ENCODE measurements at places on chromosomes 1 and 21.
A peak's percentile ranks its signal among the peaks of the same experiment; 100 is the strongest.

DNA sequence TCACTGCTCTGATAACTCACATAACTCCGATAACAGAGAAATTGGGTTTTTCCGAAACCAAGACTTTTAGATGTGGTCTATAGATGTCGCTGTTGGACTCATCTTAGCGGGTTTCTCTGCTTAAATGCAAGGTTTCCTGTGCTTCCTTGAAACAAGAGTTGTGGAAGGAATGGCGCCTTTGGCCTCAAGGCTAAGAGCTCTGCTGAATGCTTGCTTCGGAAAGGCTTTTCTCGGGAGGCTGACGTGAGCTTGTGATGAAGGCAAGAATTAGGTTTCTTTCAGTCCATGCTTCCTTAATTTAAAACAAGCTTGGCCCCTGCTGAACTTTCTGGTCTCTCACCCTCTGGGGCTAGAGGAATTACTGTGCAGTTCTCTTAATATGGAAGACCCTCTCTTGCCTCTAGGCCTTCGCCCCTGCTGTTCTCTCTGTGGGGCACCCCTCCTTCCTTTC is 113.5 kb downstream of the MAP3K21 start:
- DNase-seq = peak; percentile 44

GRCh38 chr21:32698971-32699693 is 28.7 kb downstream of the SYNJ1 start:
- no peak for DNase-seq

- DNase-seq = peak; percentile 8
These were observed 58.1 kb downstream of the PTP4A2 start for GRCh38 chr1:31879981-31880608.

DNA sequence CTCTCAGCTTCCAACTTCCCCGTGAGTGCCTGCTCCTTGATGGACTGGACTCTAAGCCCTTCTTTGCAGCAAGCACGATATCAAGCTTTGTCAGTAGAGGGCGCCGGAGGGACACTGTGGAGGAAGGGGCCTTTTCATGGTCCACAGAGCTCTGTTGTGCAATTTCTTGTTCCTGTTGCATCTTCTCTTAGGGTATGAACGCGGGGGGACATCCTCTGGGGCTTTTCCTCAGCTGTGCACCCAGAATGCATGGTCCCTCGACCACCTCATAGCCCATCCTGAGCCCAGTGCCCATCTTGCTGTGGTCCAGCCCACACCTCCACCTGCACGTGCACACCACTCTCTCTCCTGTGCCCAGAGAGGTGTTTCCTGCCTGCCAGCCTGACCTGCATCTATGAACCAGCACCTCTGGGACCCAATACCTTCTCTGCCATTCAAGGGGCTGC is 556.8 kb downstream of the PTPRU start:
- DNase-seq = peak; percentile 80

DNA sequence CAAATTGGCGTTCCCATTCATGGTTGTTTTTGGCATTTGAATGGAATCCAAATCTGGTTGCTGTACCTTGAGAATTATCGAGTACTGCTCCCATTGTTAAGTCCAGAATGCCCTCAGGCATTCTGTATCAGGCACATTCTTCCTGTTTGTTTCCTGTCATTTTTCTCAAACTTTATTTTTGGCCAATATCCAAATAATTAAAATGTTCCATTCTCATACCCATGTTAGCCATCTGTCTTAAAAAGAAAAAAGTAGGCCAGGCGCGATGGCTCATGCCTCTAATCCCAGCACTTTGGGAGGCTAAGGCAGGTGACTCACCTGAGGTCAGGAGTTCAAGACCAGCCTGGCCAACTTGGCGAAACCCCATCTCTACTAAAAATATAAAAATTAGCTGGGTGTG is 29.3 kb upstream of the SHISA4 start:
- no peak for DNase-seq

GRCh38 chr1:2314803-2315673 is 76.3 kb downstream of the MORN1 start:
- DNase-seq = peak; percentile 28

GRCh38 chr1:234782791-234783190 is 172.8 kb upstream of the IRF2BP2 start:
- DNase-seq = no peak

GRCh38 chr1:181251001-181251712 is 162.7 kb downstream of the IER5 start:
- DNase-seq = no peak

- DNase-seq = no peak
These were observed 20.3 kb upstream of the TBX19 start for GRCh38 chr1:168260393-168260792.

- no peak for DNase-seq
These were observed 8.2 kb downstream of the DMRTB1 start for GRCh38 chr1:53467391-53467790.

DNA sequence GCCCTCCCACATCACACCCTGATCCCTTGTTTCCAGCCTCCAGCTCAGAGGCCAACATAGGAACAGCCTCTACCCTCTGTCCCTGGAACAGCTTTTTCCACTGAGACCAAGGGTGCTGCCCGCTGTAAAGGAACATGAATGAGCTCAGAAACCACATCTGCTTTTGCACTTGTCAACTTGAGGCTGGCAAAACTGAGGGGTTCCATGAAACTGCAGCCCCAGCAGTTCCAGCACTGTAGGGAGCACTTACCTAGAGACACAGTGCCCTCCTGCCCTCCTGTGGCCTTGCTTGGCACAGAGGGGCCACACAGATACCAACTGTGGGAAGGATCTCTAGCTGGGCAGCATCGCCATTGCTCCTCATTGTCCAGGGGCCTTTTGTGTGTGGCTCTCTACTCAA is 51.7 kb downstream of the ITPKB start:
- peak; percentile 66 for DNase-seq

GRCh38 chr1:152906023-152906565 is 2.3 kb upstream of the IVL start:
- no peak for DNase-seq

DNA sequence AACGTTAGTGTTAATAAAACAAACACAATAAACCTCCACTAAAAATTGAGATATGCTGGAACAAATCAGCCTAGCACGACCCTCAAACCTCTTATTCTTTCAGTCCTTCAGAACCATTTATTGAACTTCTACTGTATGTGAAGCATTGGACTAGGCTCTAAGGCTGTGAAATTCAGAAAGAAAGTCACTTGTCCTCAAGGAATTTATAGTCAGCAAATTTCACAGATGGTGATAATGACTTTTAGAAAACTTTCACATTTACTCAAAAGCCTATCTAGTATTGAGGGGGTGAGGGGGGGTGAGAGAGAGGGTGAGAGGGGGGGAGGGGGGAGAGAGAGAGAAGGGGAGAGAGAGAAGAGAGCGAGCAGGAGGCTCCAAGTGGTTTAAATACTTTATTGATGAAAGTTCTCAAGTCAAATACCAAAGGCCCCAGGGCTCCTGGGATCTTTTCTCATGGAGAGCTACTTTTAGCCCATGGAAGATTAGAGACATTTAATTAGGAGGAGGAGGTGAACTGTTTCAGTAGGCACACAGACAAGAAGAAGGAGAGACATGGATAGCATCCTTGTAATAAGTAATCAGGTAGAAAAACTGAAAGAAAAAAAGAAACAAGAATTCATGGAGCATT is 66.3 kb upstream of the SSX2IP start:
- no peak for DNase-seq

DNA sequence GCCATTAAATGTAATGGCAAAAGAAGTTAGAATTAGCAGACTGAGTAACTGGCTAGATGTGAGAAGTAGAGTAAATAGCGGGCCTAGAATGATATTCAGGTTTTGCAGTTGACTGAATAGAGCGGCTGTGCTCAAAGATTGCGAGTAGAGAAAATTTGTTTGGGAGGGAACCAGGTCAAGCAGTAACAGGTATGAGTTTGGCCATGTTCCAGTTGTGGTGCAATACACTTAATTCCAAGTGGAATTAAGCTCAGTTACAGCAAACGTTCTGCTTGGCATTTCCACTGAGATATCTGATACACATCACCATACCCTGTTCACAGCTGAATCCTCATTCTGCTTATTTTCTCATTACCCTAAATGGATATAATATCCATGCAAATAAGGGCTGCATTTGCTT is 1382.9 kb downstream of the MRPL39 start:
- DNase-seq = no peak

DNA sequence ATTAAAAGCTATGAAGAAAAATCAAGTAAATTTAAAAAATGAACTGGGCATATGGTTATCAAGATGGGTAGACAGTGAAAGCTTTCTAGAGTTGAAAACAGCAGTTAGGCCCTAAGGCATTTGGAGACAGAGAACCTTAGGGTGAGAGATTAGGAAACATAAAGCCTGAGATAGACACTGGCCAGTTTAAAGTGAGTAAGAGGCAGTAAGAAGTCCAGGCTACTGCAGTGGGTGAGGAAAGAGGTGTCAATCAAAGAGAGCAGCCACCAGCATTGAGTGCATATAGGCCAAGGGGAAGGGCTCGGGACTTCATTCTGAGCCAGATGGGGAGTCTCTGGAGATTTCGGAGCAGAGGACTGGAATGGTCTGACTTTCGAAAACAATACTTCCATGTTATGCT is 1360.5 kb upstream of the ADGRL4 start:
- no peak for DNase-seq

- DNase-seq = no peak
These were observed 224.2 kb downstream of the NPHP4 start for GRCh38 chr1:5768014-5768413.

GRCh38 chr1:236247286-236247685 is 34.5 kb downstream of the ERO1B start:
- no peak for DNase-seq

- no peak for DNase-seq
These were observed 2.0 kb downstream of the MTX1 start for GRCh38 chr1:155210314-155211104.

GRCh38 chr1:30081379-30082102 is 641.8 kb downstream of the MATN1 start:
- DNase-seq = no peak

DNA sequence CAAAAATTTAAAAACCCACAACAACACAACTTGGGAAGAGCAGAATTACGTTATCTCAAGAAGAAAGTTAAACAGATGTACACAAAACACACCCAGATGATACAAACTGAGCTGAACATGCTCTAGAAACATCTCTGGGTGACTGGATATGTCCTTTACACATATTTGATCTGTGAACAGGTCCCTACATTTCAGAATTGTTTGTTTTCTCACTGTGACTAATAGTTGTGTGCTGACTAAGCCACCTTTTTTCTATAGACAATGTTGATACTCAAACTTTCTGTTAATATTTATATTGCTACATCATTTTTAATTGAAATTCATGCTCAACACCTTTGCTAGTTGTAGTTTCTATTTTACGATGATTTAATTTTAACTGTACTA is 1.0 kb upstream of the F11R start:
- no peak for DNase-seq

GRCh38 chr1:1858382-1859086 is 32.4 kb downstream of the GNB1 start:
- no peak for DNase-seq

DNA sequence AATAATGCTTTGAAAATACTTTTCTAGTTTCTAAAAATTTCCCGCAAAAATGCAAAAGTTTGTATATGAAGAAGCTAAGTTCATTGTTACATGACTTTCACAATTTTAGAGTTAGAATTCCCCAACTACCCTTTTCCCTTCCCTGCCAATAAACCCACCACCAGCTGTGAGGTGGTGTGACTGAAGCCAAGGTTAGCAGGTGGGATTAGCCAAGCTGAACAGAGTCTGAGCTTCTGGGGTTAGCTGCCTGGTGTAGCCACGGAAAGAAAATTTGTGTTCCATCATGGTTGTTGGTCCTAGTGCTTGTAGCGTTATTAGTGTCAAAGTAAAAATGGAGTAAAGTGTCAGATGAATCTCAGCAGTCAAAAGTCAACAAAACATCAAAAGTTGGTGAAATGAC is 110.9 kb downstream of the ASTN1 start:
- DNase-seq = no peak

GRCh38 chr21:46604975-46605766 is at the start of gene S100B:
Gene S100B, minus strand, starts transcription at chr21:46605082. Its CDS starts 2,667 bp downstream, at chr21:46602415.
- no peak for DNase-seq

DNA sequence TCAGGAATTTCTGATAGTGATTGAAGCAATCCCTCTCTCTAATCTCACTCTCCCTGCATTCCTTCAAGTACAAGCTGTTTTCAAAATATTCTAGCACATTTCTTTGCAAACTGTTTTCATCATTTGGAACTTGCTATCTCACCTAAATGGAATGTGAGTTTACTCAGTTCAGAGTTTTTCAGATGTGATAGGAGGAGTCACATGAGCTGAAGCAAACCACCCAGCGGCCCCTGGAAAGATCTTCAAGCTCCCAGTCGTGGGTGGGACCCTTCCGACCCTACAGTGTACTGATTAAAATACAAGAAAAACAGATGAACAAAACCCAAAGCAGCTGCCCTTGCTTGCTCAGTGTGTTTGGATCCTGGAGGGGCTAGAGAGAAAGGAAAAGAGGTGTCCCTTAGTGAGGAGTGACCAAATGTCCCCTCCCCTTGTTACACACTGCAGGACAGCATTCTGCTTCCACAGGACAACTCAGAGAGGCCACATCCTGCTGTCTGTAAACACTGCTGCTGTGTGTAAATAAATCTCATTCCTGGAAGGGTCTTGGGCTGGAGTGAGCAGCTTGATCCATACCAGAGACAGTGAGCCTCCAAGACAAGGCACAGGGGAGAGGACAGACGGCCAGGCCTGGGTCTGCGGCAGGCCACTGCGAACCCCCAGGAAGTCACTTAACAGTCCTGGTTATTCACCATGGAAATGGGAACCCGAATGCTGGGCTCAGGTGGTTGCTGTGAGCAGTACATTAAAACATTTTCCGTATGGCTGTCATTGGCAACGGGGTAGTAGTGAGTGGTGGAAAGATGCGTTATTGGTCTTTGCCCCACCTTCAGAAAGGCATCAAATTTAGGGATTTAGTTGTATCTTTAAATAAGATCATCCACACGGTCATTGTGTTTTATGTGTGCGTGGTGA is 229.2 kb downstream of the RHOU start:
- DNase-seq = no peak

DNA sequence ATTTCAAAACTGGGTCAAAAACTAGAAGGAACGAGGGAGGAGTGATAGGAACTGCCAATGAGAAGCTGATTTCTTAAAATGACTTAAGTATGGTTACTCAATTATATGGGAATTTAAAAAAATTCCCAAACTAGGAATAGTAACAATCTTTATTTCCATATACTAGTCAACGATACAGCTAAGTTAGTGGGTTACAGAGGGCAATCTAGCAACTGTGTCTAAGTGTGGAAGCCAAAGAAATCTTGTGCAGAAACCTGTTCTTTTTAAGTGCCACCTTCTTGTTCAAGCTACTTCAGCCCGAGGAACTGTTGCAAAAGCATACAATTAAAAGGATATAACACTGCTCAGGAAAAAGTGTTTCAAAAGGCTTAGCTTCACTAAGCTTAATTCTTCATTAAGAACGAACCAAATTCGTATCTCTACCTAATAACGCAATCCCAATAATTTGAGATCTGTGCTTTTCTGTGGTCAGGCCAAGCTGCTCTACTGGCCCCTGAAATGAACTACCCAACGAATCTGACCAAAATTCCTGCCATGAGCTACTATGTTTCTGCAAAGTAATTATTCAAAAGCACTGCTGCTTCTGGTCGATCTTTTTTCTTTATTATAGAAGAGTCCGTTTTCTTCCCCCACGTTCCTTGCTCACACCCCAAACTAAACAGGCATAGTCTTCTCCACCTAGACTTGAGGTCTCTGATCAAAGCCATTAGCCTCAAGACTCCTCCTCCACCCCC is 1.8 kb downstream of the USP24 start:
- peak; percentile 40 for DNase-seq
